T-helper 2 cell treated with Interferon-gamma antibody and Interleukin-4, amounts not matched to agents 100 ng/mL and 5 ng/mL, for 36 hours (primary cell): ENCODE measurements at places on chromosomes 5 and 9. TPM values are rescaled to one million over a fixed set of nuclear protein-coding genes. Genes with fewer than 3 reads are reported as not detected.

Gene NUTM2F
- total RNA-seq, result not detected in 2 replicates

Gene RAI14
- 1.2 and 1.5 TPM in 2 replicates for total RNA-seq

Gene SCGB3A1
- total RNA-seq, result not detected in 2 replicates

Gene IL3
- 0.82 TPM in 2 replicates for total RNA-seq

Gene IFNA21
- not detected in 2 replicates for total RNA-seq

Gene NR5A1
- total RNA-seq, result not detected in 2 replicates

Gene DNM1
- total RNA-seq, result 0.32 and 0.41 TPM in 2 replicates

Gene ARL14EPL
- total RNA-seq, result not detected in 2 replicates

Gene IL9
- total RNA-seq, result 0.59 TPM in 1 of 2 replicates, not detected in the other

Gene NKD2
- 33.6 and 34.4 TPM in 2 replicates for total RNA-seq

Gene RFESD
- 4.7 and 4.9 TPM in 2 replicates for total RNA-seq

Gene C7
- total RNA-seq, result not detected in 2 replicates
